ENCODE measurements at places on chromosomes 5 and 9.
A peak's percentile ranks its signal among the peaks of the same experiment; 100 is the strongest.

GRCh38 chr9:98583417-98583816 lies 125.3 kb downstream of the GABBR2 start:
- no peak for DNase-seq

- no peak for DNase-seq
Observed at GRCh38 chr5:13601112-13601511, 343.4 kb downstream of the DNAH5 start.

GRCh38 chr5:178818094-178818493 lies 41.7 kb upstream of the ZNF354B start:
- no peak for DNase-seq

DNA sequence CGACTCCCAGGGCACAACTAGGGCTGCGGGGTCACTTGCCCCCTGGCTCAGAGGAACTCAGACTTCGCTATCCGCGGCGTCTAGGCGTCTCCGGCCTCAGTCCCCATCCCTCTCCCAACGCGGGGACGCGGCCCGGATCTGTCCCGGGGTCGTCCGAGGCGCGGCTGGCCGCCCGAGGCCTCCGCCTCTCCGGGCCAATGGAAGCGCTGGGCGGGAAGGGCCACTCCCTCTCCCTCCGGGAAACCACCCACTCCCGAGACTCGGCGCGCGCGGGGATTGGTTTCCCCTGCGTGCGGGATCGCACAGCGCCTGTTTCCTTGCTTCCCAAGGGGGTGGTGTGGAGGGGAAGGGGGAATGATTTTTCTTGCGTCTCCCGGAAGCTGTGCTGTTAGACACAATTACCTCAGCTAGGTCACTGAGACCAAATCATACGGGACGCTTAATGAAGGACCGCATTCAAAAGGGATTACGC lies 38.3 kb downstream of the NR2F1 start:
- peak; percentile 81 for DNase-seq

- DNase-seq, result peak; percentile 71
Observed at GRCh38 chr9:124941679-124942561, 1.0 kb upstream of the GOLGA1 start.

GRCh38 chr5:83494087-83494620 lies 22.6 kb downstream of the VCAN start:
- DNase-seq, result no peak

DNA sequence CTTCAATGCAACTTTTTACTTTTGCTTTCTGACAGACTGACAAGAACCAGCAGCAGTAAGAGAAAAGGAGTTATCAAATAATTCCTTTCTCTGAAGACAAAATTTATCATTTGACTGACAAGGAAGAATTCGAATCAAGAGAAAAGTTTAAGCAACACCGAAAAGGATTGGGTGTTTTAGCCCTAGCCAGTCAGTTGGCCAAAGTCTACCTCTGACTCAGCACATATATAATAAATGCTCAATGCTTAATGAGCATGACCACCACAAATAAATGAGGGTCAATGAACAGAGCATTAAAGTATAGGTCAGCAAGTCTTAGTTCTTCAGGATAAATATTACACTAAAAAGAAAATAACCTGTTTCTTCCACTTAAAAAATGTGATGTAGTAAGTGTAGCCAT lies 1603.5 kb upstream of the C9orf72 start:
- DNase-seq, result no peak

DNA sequence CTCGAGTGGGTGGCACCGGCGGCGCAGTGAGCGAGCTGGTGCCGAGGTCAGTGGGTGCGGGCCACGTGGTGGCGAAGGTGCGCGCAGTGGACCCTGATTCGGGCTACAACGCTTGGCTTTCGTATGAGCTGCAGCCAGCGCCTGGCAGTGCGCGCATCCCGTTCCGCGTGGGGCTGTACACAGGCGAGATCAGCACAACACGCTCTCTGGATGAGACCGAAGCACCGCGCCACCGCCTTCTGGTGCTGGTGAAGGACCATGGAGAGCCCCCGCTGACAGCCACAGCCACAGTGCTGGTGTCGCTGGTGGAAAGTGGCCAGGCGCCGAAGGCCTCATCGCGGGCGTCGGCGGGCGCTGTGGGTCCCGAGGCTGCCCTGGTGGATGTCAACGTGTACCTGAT lies 2.1 kb downstream of the PCDHA5 start:
- no peak for DNase-seq
